ENCODE measurements at places on chromosomes 6 and 20. TPM values are rescaled to one million over a fixed set of nuclear protein-coding genes. Genes with fewer than 3 reads are reported as not detected.

The GSTA3 gene
- total RNA-seq = not detected

The BANF2 gene
- not detected for total RNA-seq

The LINC00237 gene
- not detected for total RNA-seq

The MOG gene
- not detected for total RNA-seq

Measured in nasal cavity respiratory epithelium epithelial cell of viscerocranial mucosa (primary cell).